ENCODE measurements at places on chromosomes 11 and 22.

GRCh38 chr11:36534276-36534840 lies 24.3 kb upstream of the TRAF6 start:
- no peak for DNase-seq

DNA sequence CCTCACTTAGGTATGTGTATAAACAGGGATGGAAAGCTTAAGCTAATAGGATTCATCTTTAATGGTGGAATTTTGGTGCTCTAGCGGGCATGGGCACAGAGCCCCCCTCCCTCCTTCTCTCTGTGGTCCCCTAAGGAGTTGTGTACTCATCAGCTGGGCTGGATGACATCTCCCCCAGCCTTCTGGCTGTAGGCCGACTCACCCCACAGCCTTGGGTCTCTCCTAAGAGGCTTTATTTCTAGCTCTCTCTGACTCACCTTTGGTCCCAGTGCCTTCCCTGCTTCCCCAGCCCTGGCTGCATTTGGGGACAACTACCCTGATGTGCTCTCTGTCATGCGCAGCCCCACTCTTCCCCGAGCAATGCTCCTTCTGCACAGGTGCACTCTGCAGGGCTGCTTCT lies 26.9 kb downstream of the SLC6A5 start:
- DNase-seq: no peak

- DNase-seq: no peak
These were observed 15.9 kb upstream of the IGLL5 start for GRCh38 chr22:22871536-22872278.

GRCh38 chr22:46855681-46856080 lies 93.2 kb downstream of the TBC1D22A start:
- no peak for DNase-seq

- no peak for DNase-seq
These were observed 65.8 kb upstream of the MS4A8 start for GRCh38 chr11:60633645-60634044.

DNA sequence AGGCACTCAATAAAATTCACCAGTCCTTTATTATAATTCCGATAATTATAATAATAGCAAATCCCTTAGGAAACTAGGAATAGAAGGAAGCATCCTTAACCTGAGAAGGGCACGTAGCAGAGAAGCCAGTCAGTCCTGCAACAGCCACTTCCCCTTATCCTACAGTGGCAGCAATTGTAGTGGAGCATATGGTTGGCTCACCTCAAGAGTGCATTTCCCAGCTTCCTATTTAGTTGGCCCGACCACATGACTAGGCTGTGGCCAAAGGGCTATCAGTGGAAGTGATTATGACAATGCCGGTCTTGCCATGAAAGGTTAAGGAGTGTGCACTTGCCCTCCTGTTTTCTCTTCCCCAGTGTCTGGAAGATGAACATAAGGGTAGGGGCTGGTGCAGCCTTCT lies 27.0 kb downstream of the TESMIN start:
- no peak for DNase-seq

DNA sequence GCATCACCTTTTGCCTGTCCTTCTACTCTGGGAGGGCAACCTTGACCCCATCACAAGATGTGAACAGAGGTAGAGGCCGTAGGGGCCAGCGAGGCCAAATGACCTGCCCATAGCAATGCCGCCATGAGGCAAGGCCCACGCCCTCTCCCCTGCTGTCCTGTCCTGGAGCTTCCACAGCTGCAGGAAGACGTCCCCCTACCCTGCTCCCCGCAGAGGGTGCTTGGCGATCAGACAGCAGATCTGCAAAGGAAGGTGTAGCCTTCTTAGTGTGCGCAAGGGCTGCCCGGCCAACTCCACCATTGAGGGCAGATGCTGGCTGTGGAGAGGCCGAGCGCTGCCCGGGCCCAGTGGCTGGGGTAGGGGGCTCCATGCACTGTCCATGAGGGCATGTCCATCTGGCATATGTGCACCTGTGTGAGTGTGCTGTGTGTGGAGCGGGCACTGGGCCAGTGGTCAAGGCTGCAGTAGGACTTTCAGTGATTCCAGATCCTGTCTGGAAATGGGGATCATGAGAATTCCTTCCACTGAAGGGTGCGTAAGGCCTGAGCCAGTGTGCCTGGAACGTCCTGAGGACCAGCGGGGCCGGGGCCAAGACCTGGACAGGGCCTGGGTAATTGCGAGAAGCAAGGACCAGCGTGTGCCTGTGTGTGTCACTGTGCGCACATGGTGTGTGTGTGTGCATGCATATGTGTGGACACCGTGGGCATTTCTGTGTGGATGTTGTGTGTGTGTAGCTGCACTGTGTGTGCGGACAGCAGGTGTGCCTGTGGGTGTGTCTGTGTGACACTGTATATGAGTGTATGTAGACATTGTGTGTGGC lies 11.0 kb downstream of the TRPM5 start:
- no peak for DNase-seq

GRCh38 chr11:34353881-34354280 lies 3.9 kb downstream of the ABTB2 start:
- no peak for DNase-seq

GRCh38 chr11:66953081-66953833 lies 4.9 kb downstream of the PC start:
- DNase-seq: no peak

DNA sequence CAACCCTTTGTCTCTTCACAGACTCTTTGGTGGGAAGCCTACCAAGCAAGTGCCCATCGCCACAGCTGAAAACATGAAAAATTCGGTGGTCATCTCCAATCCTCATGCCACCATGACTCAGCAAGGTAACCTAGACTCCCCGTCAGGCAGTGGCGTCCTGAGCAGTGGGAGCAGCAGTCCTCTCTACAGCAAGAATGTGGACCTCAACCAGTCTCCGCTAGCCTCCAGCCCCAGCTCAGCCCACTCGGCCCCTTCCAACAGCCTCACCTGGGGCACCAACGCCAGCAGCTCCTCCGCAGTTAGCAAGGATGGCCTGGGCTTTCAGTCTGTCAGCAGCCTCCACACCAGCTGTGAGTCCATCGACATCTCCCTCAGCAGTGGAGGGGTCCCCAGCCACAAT lies 111.6 kb downstream of the DBX1 start:
- no peak for DNase-seq

- DNase-seq: no peak
These were observed 8.6 kb downstream of the LRRC32 start for GRCh38 chr11:76661834-76662434.

DNA sequence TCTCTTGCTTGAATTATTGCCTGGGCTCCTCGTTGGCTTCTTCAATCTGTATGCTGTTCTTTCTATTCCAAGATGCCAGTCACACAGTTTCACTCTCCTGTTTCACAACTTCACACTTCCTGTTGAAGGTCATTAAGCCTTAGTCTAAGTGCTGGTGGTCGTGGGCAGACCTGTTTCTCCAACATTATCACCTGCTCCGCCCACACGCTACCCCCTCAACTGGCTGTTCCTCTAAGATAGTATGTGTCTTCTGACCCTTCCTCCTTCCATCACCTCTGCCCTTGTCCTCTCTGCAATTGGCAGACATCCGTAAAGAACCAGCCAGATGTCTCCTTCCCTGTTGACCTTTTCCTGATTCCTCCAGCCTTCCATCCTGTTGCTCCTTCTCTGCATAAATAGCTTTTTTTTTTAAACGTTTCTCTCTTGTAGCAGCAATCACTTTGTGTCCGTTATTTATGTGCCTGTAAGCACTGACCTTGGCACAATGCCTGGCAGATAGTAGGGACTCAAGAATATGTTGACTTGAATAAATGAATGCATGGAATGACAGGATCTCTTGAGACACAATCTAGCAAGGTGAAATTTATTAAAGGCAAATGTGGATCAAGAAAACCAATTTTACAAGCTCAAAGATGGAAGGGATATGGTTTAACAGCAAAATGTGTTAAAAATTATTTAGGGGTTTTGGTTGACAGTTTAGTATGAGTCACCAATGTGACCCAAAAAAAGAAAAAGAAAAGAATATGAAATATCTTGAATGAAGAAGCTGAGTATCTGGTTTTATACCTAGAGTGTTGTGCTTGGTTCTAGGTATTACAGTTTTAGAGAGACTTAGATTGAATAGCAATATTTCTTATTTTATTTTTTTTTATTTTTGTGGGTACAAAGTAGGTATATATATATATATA lies 12.6 kb downstream of the DIXDC1 start:
- DNase-seq: no peak

- DNase-seq: no peak
These were observed 4.7 kb upstream of the GRK2 start for GRCh38 chr11:67261640-67261945.

GRCh38 chr11:128501632-128502549 lies 85.5 kb downstream of the ETS1 start:
- DNase-seq: no peak

DNA sequence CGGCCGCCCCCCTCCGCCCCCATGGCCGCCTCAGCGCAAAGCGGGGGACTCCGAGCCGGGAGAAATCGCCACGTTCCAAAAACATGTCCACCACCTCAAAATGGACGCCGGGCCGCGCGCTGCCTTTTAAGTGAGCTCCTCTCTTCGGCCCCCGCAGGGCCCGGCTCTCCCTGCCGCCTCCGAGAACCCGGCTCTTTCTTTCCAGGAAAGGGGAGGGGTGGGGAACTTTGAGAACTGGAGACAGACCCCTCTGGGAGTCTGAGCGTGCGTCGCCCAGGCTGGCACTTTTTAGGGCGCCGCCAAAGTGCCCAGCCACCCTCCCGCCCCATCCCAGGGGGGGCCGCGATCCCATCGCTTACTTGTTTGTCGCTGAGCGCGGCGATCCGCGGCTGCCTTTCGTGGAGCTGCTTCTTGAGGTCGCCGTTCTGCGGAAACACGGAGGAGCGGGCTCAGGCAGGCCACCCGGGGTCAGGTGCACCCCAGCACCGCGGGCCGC lies 1.6 kb downstream of the PHF21B start:
- no peak for DNase-seq

GRCh38 chr22:23121000-23121421 lies 20.8 kb downstream of the RSPH14 start:
- DNase-seq: no peak

DNA sequence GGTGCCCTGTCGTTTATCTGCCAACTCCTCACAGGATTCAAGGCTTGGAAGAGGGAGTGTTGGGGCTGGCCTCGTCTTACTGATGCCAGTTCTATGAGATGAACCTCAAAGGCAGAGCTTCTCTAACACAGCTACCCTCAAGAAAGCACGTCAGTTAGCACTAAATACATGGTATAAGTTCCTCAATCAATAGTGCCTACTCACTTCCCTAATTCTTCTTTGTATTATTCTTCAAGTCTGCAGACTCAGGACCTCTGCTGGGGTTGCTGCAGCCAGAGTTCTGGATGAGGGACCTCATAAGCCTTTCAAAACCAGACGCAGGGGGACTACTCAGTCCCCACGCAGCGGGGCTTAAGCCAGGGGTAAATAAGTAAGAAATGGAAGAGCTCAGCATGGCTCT lies 118.3 kb downstream of the VPREB1 start:
- DNase-seq: no peak

DNA sequence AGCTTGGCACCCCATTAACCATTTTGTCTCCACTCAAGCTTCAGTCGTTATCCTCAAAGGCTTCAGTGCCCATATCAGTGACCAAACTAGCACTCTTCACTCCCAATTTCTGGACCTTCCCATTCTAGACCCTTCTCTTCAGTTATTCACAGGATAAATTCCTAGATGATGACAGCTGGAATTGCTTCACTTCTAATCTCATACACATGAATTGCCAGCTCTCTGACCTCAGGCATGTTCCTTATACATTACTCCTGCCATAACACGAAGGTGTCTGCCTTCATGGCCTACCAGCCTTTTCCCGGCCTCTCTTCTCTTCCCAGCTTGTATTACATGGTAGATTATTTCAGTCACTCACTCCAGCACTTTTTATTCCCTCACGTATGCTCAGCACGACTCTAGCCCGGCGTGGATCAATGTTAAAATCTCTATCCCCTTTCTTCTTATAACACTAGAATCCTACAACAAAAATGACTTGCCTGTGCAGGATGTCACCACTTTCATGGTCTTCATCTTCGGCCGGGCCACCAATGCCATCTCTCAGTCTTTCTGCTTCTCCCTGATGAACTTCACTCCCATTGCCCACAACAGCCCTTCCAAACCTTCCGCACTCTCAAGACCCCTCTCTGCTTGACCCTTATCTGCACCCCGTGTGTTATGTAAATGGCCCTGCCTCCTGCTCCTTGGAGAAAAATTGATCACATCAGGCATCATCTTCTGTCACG lies 36.9 kb downstream of the EIF3F start:
- no peak for DNase-seq

DNA sequence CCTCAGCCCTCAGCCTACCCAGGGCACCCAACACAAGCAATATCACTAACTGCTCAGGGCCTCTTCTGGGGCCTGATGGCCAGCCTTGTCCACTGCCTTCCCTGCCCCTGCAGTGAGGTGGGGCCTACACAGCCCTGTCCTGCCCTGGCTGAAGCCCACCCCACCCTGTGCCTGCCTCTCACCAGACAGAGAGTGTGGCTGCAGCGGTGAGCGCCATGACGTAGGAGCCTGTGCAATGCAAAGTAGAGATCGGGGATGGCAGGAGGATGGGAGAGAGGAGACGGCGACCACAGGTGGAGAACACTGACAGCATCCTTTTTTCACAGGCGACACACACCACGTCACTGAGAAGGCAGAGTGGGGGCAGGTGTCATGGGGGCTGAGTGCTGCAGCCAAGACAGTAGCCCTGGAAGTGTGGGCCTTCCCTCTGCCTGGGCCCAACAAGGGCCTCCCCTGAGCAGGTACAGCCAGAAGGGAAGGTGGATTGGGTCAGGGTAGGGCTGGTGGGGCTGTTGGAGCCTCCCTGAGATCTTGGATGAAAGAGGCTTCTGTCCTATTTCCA lies 65.3 kb upstream of the CLTCL1 start:
- DNase-seq: no peak

DNA sequence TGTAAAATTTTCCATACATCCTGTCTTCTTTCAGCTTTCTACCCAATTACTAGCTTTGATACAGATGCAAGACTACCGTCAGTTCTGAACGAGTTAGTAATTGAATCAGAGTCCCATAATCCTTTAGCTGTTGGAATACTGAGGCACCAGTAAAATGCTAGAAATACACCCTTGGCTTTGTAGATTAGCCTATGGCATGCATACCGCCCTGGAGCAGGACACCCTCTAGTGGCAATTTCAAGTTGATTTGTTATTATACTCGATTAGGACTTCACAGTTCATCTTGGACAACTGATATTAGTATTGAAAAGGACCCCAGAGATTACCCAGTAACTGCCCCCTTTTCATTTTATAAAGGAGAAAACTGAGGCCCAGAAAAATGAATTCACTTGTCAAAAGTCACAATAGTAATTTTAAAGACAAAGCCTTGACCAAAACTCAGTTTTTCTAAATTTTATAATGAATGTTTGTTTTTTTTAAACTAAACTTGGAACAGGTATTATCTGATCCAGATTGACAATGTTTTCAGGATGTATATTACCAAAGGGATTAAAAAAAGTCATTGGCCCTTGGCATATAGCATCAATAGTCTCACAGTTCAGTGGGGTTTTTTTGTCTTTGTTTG lies 72.6 kb downstream of the HIPK3 start:
- no peak for DNase-seq
